ENCODE measurements at places on chromosomes 5 and 9. TPM values are rescaled to one million over a fixed set of nuclear protein-coding genes. Genes with fewer than 3 reads are reported as not detected.

- no peak for DNase-seq
These were observed 232.1 kb downstream of the ARHGEF28 start for GRCh38 chr5:73858054-73858453.

DNA sequence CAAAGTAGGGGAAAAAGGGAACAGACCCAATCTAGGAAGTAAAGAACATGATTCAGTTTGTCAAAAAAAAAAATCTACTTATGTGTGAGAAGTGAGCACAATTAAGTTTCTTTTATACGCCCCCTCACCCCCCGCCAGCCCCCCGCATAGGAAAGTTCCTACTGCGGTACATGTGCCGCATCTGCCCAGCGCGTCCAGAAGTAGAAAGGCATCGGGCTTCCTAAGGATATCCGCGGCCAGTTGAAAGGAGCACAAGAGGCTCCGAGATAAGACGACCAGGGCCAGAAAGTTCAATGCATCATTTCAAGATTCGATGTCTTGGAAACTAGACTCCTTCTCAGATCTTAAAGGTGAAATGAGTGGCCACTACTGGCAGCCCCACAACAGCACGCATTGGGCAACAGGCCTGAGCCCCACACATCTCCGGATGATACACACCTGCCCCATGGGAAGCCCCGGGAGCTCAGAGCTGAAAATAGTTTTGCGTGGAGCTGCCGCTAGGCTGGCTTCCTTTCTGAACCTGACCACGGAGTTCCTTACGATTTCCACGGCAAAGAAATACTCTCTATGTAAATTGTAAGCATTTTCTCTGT is 203.9 kb downstream of the RAB3C start:
- no peak for DNase-seq

GRCh38 chr5:127840198-127840524 is 137.0 kb downstream of the CCDC192 start:
- DNase-seq, result no peak

- no peak for DNase-seq
These were observed 11.5 kb upstream of the ALDH1B1 start for GRCh38 chr9:38380872-38381534.

DNA sequence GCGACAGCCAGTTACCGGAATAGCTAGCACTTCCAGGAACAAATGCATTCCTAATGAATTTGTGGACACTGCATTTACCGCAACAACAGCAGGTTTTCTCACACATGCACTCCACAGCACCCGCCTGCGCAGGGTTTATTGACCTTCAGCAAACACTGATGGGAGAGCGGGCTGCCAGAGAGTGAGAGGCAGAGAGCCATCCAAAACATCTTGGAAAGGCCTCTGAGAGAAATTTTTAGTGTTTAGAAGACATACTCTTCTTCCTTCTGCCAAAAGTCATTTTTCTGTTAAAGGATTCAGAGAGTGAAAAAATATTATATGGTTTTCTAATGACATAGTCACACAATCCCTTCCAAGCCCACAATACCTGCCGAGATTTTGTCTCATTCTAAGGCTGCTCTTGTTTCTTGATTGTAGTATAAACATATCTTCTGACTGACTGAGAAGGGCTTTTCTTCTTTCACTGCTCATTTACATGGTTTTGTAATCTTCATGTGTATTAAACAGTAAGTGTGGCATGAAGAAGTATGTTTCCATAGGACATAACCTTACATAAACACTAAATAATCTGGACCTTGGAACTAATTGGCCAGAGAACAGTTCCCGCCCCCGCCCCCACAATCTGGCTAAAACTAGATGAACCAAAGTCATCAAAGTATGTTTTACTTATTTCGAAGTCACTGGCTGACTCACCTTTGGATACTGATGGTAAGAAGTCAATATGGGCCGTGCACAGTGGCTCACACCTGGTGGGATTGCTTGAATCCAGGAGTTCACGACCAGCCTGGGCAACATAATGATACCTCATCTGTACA is 432.5 kb upstream of the MEF2C start:
- no peak for DNase-seq

RLN2 gene
- total RNA-seq, result not detected
